Endothelial cell of umbilical vein (primary cell): ENCODE measurements at places on chromosomes 4 and X. TPM values are rescaled to one million over a fixed set of nuclear protein-coding genes. Genes with fewer than 3 reads are reported as not detected.

The CT45A1 gene
- not detected in 2 replicates for total RNA-seq

The EFHC2 gene
- total RNA-seq, result not detected in 2 replicates

The TMPRSS11A gene
- not detected in 2 replicates for total RNA-seq

The CHRNA9 gene
- total RNA-seq, result not detected in 2 replicates

The JADE3 gene
- 16.3 and 18.4 TPM in 2 replicates for total RNA-seq

The ITGB1BP2 gene
- 4.6 and 5.9 TPM in 2 replicates for total RNA-seq
